ENCODE measurements at places on chromosomes 11 and 22.
A peak's percentile ranks its signal among the peaks of the same experiment; 100 is the strongest.

- DNase-seq: no peak
Measured at GRCh38 chr11:39910087-39910486, 1549.4 kb downstream of the LRRC4C start.

DNA sequence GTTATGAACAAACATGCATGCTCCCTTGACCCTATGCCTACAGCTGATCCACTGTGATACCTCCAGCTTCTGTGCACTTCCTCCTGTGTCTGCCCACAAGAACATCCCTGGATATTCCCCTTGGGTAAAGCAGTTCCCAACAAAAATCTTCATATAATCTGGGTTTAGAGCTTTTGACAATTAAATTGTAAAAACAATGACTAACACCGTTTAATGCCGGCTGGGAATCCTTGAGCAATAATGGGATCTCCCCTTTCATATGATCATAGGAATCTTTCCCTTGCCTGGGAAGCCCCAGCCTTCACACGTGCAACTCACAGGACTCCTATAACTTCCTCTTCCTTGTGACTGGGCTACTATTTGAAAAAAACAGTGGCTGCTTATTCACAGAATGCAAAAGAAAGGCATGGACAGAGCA, 6.3 kb upstream of the ZC3H12C start:
- peak; percentile 81 for DNase-seq

DNA sequence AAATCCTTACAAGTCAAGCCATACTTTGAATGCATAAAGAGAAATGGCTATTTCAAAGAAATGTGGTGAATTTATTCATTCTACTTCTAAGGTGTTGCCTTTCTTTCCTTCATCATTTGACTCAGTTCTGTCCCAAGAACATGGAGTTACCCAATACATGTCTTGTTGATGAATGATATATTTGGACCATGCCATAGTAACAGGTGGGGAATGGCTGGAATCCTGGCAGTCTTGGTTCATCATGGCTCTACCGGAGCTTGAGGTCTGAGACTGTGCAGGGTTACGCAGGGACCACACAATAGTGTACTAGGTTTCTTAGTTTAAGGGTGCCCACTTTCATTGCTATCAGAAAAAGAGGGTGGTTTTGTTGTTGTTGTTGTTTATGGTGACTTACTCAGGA, 40.3 kb upstream of the MPEG1 start:
- no peak for DNase-seq

DNA sequence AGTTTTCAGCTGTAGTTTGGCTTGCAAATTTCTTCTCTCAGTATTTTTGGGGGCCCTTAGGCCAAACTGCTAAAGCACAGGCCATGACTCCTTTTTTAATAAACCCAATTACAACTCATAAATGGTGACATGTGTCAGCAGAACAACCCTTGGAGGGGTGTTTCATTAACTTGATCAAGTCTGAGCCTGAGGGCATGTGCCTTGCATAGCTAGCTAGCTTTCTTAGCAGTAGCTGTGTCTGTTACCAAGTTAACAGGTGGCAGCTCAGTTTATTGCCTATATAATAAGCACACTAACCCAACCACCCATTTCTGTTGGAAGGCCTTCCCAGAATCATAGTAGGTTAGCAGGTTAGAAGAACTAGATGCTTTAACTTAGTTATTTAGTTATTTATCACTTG, 950.3 kb upstream of the CCDC90B start:
- DNase-seq: no peak

- DNase-seq: peak; percentile 50
Measured at GRCh38 chr11:613369-613968, 2.3 kb downstream of the IRF7 start.

DNA sequence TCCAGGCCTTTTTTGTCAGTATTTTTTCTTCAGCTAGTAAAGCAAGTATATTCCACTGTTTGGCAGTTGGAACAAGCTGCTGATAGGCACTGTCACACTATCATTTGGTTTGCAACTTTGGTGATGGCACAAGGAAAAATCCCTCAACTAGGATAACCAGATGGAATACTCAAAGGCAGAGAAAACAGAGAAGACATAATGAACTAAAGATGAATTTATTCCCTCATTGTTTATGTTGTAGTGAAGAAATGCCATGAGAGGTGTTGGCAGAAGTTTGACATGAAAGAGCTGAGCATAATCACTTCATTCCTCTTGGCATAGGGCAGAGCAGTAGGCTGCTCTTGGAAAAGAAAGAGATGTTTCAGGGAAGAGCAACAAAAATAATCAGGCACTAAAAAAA, 39.9 kb downstream of the FSHB start:
- no peak for DNase-seq

DNA sequence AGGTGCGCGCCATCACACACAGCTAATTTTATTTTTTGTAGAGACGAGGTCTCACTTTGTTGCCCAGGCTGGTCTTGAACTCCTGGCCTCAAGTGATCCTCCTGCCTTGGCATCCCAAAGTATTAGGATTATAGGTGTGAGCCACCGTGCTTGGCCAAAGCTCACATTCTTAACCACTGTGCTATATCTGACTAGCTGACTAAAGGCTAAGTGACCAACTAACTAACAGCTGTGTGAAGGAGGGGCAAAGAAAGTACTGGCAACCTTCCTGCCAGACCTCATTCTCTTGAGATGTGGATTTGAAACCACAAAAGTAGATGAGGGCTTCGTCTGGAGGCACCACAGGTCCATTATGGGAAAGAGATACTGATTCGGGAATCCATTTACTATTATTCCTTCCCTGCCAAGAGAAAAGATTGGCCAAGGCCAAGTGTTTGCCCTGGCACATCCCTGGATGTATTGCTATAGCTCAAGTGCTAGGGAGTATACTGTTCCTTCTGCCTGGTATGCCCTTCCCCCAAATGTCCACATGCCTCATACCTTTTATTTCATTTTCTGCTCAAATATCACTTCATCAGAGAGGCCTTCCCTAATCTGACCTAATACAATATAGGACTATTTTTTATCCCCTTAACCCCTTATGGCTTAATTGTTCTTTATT, 52.7 kb upstream of the RRM1 start:
- no peak for DNase-seq

GRCh38 chr11:55942785-55943392, 6.7 kb upstream of the OR5I1 start:
- DNase-seq: peak; percentile 14

DNA sequence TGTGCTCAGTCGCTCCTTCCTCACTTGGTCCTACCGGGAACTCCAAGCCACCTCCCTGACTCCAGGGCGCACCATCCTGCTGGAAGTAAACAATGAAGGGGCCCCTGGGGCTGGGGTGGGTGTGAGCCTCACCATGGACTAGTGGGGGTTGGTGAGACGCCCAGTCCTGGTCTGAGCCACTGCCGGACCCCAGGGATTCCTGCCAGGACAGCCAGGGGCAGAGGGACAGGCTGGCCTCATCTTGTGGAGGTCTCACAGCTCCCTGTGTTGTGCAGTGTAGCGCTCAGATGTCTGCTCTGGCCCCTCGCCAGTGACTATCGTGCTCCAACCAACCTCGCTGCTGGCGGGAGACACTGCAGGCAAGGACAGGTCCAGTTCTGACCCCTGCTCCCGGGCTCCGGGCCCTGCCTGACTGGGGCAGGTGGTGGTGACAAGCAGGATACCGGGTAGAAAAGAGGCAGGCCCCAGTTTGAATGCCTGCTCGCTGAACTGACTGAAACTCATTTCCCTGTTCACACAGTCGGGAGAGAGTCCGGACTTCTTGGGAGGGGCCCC, 1021.4 kb downstream of the BRD1 start:
- DNase-seq: no peak
